ENCODE measurements at places on chromosomes 7 and 10.

- no peak overlapping the region for H3K27ac ChIP-seq
- peaks cover 12% of the 10 kb centered on the region for H3K4me1 ChIP-seq
- H3K4me3 ChIP-seq, result no peak overlapping the region
- DNase-seq, result no peak
- no peaks in the 10 kb centered on the region for H3K27me3 ChIP-seq
These were observed 318.0 kb downstream of the BICC1 start for GRCh38 chr10:58830697-58831096.

- no peak for DNase-seq
- no peaks in the 10 kb centered on the region for H3K27me3 ChIP-seq
- no peak overlapping the region for H3K4me3 ChIP-seq
- H3K4me1 ChIP-seq, result no peaks in the 10 kb centered on the region
- H3K27ac ChIP-seq, result no peak overlapping the region
- H3K36me3 ChIP-seq, result no peaks in the 10 kb centered on the region
These were observed 2.0 kb upstream of the GIMAP4 start for GRCh38 chr7:150565239-150565638.

GRCh38 chr7:12923971-12924370, 236.5 kb downstream of the ARL4A start:
- no peaks in the 10 kb centered on the region for H3K4me1 ChIP-seq
- no peaks in the 10 kb centered on the region for H3K36me3 ChIP-seq
- no peak overlapping the region for H3K4me3 ChIP-seq
- DNase-seq, result no peak

GRCh38 chr7:7596176-7596575, 29.5 kb downstream of the MIOS start:
- no peak overlapping the region for H3K27ac ChIP-seq
- no peak overlapping the region for H3K4me3 ChIP-seq
- peaks cover 9% of the 10 kb centered on the region for H3K36me3 ChIP-seq
- DNase-seq, result no peak
- no peaks in the 10 kb centered on the region for H3K4me1 ChIP-seq
- H3K27me3 ChIP-seq, result no peaks in the 10 kb centered on the region

GRCh38 chr10:80855348-80855971, 317.8 kb downstream of the SH2D4B start:
- H3K4me3 ChIP-seq, result no peak overlapping the region
- no peaks in the 10 kb centered on the region for H3K36me3 ChIP-seq
- no peak for DNase-seq
- no peak overlapping the region for H3K27ac ChIP-seq
- no peaks in the 10 kb centered on the region for H3K4me1 ChIP-seq

DNA sequence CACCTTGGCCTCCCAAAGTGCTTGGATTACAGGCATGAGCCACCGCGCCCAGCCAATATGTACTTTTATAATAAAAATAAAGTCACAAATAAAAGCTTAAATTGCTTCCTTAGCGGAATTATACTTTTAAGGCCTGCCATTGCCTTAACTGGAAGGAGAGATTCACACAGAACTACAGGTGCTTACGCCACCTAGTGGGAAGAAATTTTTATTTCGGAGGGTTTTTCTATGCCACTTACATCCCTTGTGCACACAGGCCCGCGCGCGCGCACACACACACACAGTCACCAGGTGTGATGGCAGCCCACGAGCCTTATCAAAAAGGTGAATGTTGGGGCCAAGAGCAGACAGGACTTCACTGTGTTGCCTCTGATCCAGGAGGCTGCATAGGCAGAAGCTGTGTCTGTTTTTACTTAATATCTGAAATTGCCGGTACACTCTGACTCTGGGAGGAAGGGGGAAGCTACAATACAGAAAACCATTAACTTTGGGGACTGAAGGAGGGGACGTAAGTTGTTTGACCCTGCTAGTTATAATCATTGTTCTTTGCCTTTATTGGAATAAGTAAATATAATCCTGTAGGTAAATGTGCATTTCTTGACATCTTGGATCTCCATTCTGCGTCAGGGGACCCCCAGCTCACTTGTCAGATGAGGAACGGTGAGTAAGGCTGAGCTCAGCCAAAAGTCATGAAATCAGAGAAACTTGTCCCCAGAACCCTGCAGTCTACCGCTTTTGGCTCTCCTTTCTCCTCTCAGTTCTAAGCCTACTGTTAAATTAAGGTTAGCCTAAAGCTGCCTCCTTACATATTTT, 87.1 kb downstream of the SLC16A9 start:
- no peak overlapping the region for H3K27ac ChIP-seq
- no peaks in the 10 kb centered on the region for H3K27me3 ChIP-seq
- H3K4me3 ChIP-seq, result no peak overlapping the region
- H3K4me1 ChIP-seq, result no peaks in the 10 kb centered on the region
- H3K36me3 ChIP-seq, result no peaks in the 10 kb centered on the region

DNA sequence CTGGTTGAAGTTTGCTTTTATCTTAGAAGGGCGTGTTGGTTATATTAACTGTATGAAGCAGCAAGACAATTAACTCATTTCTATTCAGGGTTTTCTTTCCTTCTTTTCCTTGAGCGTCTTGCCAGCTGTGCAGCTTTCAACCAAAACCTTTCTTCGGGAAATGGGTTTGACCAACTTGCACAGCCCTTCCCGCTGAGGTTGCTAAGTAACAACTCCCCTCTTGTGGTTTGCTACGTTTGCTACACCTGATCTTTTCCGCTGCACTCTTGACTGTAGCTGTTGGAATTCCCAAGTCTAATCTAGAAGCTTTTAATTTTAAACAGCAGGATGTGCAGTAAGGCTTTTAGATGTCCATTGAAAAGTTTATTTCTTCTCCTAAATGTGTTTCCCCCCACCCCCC, 116.9 kb downstream of the CDCA7L start:
- H3K4me1 ChIP-seq, result no peaks in the 10 kb centered on the region
- H3K36me3 ChIP-seq, result no peaks in the 10 kb centered on the region
- no peak overlapping the region for H3K4me3 ChIP-seq
- H3K27me3 ChIP-seq, result no peaks in the 10 kb centered on the region

GRCh38 chr10:62636825-62637248, 167.7 kb upstream of the ADO start:
- no peaks in the 10 kb centered on the region for H3K27me3 ChIP-seq
- no peaks in the 10 kb centered on the region for H3K4me1 ChIP-seq
- no peak overlapping the region for H3K4me3 ChIP-seq
- DNase-seq, result no peak

DNA sequence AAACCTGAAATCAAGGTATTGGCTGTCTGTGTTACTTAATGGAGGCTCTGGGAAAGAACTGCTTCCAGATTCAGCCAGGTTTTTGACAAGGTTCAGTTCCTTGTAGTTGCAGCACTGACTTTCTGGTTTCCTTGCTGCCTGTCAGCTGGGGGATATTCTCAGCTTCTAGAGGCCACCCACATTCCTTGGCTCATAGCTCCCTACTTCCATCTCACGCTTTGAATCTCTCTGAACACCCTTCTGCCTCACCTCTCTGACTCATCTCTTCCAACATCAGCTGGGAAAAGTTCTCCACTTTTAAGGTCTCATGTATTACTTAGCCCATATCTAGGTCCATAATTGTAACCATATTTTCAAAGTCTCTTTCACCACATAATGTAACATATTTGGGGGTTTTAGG, 22.9 kb upstream of the GPR22 start:
- DNase-seq, result no peak
- no peaks in the 10 kb centered on the region for H3K4me1 ChIP-seq
- no peaks in the 10 kb centered on the region for H3K27me3 ChIP-seq
- no peak overlapping the region for H3K4me3 ChIP-seq
- no peak overlapping the region for H3K27ac ChIP-seq

- H3K4me1 ChIP-seq, result no peaks in the 10 kb centered on the region
- no peak overlapping the region for H3K27ac ChIP-seq
- H3K4me3 ChIP-seq, result no peak overlapping the region
- no peaks in the 10 kb centered on the region for H3K27me3 ChIP-seq
- DNase-seq, result no peak
These were observed 4.5 kb upstream of the ZEB1 start for GRCh38 chr10:31314256-31315150.

DNA sequence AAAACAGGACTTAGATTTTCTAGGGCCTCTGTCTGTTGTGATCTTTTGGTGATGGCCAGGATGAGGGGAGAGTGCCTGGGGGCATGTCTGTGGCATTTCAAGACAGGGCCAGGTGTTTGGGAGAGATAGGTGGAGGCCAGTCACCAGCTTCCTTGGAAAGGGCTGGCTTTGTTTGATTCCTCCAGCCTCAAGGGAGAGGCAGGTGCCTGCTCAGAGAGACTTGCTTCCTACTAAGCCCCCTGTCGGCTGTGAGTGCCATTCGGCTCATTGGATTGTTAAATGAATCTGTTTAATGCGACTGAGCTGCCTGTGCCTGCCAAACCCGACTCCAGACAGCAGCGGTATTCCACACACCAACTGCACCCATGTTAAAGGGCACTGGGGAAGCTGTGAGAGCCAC, 304.1 kb upstream of the COBL start:
- DNase-seq, result no peak
- H3K4me1 ChIP-seq, result no peaks in the 10 kb centered on the region
- H3K27ac ChIP-seq, result no peak overlapping the region
- no peak overlapping the region for H3K4me3 ChIP-seq
- H3K27me3 ChIP-seq, result no peaks in the 10 kb centered on the region

DNA sequence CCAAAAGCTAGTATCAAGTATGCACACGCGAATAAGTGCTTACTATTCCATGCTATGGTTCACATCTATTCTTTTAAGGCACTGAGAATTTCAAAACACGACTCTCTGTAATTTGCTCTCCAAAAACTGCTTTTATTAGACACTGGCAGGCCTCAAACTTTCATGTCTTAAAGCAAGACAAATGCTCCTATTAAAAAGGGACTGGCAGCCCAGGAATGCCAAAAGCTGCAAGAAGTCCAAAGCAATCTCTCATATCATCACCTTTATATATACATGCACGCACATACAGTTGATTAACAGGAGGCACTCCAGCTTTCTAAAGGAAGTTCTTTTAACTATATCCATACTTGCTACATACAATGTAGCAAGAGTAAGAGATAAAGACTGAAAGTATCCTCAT, 34.8 kb downstream of the UBE2H start:
- no peak overlapping the region for H3K27ac ChIP-seq
- H3K4me3 ChIP-seq, result no peak overlapping the region
- H3K4me1 ChIP-seq, result peaks cover 45% of the 10 kb centered on the region
- H3K36me3 ChIP-seq, result peaks cover 4% of the 10 kb centered on the region
- no peak for DNase-seq

- H3K4me3 ChIP-seq, result no peak overlapping the region
- H3K36me3 ChIP-seq, result peaks cover 7% of the 10 kb centered on the region
- H3K27ac ChIP-seq, result no peak overlapping the region
- no peak for DNase-seq
- H3K27me3 ChIP-seq, result no peaks in the 10 kb centered on the region
- H3K4me1 ChIP-seq, result no peaks in the 10 kb centered on the region
These were observed 72.6 kb upstream of the NFKB2 start for GRCh38 chr10:102322914-102323313.

GRCh38 chr10:124739986-124740368, 4.2 kb downstream of the FAM53B start:
- H3K4me1 ChIP-seq, result peaks cover 15% of the 10 kb centered on the region
- no peaks in the 10 kb centered on the region for H3K36me3 ChIP-seq
- H3K27ac ChIP-seq, result peak overlapping the region; percentile 63
- no peaks in the 10 kb centered on the region for H3K27me3 ChIP-seq
- peak; percentile 53 for DNase-seq

DNA sequence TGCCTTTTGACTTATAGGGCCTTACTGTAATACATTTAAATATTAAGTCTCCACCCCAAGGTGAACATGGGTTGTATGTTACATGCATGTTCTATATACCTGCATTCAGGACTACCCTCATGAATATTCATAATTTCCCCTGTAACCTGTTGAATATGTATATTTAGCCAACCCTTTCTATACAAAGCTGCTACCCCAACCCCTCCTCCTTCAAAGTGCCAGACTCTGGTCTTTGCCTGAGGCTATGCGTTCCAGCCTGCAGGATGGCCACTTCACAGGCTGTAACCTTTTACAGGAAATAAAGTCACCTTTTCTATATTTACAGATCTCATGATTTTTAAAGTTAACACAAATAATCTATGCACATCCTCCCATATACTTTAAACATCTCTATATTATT, 10.1 kb upstream of the UNC5B start:
- H3K4me3 ChIP-seq, result no peak overlapping the region
- no peaks in the 10 kb centered on the region for H3K36me3 ChIP-seq
- DNase-seq, result peak; percentile 24
- no peak overlapping the region for H3K27ac ChIP-seq

GRCh38 chr10:12828736-12829135, 172.8 kb downstream of the CCDC3 start:
- no peak overlapping the region for H3K27ac ChIP-seq
- H3K4me3 ChIP-seq, result no peak overlapping the region
- no peaks in the 10 kb centered on the region for H3K4me1 ChIP-seq
- no peak for DNase-seq
- no peaks in the 10 kb centered on the region for H3K36me3 ChIP-seq

DNA sequence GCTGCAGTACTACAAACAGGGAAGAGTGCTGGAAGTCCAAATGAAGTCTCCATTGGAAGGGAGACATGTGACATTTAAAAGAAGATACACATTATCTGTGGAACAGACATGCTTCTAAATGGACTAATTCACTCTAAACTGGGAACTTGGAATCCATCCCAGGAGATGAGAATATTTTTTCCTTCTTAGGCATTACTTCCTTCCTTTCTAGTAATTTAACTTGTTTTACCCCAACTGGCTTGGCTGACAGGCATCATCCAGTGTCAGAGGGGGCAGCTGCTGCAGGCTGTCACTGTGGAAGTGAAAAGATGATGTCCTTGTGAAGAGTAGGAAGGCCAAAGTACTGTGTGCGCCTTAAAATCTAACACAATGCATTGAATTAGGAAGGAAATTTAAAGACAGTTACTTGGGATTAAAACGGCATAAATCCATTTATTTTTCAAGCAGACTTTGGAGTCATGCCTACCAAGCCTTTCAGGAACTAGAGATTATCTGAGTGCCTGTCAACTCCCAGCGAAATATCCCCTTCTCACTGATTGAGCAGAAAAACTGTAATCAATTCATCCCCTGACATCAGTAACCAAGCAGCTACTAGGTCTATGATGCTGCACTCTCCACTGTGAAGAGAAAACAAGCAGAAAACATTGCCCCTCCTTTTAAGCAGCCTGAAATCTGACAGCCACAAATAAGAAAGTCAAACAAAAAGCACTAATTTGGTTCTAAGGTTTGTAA, 161.2 kb downstream of the DGKI start:
- DNase-seq, result no peak
- H3K36me3 ChIP-seq, result no peaks in the 10 kb centered on the region
- no peak overlapping the region for H3K27ac ChIP-seq
- H3K27me3 ChIP-seq, result no peaks in the 10 kb centered on the region

- H3K27ac ChIP-seq, result no peak overlapping the region
- peaks cover 10% of the 10 kb centered on the region for H3K4me1 ChIP-seq
- DNase-seq, result no peak
These were observed 82.8 kb downstream of the MKI67 start for GRCh38 chr10:128043259-128044045.

- no peak overlapping the region for H3K27ac ChIP-seq
- H3K36me3 ChIP-seq, result no peaks in the 10 kb centered on the region
- peaks cover 2% of the 10 kb centered on the region for H3K4me1 ChIP-seq
- H3K4me3 ChIP-seq, result no peak overlapping the region
- no peaks in the 10 kb centered on the region for H3K27me3 ChIP-seq
These were observed 292.5 kb upstream of the SEMA3C start for GRCh38 chr7:81211204-81211933.

DNA sequence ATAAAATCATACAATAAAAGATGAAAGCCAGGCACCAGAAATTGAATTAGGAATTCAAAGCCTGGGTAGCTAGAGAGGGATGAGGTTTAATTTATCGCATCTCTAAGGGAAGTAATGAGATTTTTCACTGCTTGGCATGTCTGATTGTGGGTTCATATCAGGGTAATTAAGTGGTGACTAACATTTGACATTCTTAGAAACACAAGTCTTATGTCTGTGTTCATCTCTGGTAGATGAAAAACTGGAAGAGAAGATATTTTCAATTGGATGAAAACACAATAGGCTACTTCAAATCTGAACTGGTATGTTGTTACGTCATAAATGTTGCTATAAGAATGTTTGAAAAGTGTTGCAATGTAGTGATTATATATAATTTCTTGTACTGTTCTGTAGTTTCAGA, 36.8 kb upstream of the ARMS2 start:
- H3K4me1 ChIP-seq, result peaks cover 5% of the 10 kb centered on the region
- H3K36me3 ChIP-seq, result peaks cover 35% of the 10 kb centered on the region
- no peak overlapping the region for H3K27ac ChIP-seq
